ENCODE measurements at places on chromosomes 3 and 15. TPM values are rescaled to one million over a fixed set of nuclear protein-coding genes. Genes with fewer than 3 reads are reported as not detected.

GRCh38 chr3:72582211-72582878 lies 265.9 kb downstream of the SHQ1 start:
- H3K27me3 ChIP-seq, result peaks cover 22% of the 10 kb centered on the region
- H3K36me3 ChIP-seq, result no peaks in the 10 kb centered on the region
- no peaks in the 10 kb centered on the region for H3K4me1 ChIP-seq
- H3K4me3 ChIP-seq, result no peak overlapping the region
- DNase-seq, result no peak

DNA sequence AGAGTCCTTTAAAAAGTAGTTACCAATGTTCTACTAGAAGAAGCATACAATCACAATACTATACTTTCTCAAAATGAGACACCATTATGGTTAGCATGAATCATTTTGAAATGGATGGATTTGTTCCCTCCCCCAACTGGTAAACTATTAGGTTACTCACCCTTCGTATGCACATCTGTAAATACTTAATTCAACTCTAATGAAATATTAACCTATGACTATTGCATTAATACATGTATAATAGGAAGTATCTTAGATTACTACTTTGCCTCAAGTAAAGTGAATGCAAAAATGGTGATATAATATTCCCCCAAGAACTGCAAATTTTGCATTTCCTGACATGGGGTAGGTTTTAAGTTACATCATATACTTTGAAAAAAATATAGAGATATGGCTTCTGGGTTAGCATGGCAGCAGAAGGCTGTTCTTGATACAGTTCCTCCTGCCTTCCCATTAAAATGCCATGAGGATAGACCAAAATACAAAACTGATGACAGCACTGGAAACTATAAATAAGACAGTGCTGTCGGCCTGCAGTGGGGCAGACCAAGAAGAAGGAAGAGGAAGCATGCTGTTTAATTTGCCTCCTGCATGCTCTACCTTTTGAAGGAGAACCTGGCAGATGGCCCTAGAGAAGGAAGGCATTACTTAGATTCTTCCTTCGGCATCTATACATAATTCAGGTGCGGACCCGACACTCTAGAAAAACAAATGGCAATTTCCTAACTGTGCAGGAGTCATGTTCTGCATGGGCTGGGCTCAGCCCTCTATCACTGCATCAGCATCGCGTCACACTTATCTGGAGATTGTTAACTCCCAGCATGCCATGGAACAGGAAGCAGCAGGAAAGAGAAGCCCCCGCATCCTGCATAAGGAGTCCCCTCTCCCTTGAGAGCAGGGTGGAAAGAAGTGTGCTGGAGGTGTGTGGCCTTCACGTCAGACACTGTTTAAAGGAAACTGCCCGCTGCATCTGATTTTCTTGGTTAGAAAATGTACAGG lies 41.8 kb upstream of the NEO1 start:
- no peak overlapping the region for H3K27ac ChIP-seq
- peaks cover 20% of the 10 kb centered on the region for H3K4me1 ChIP-seq
- DNase-seq, result no peak
- no peak overlapping the region for H3K4me3 ChIP-seq

GRCh38 chr15:30650012-30650929 lies 24.3 kb downstream of the ARHGAP11B start:
- DNase-seq, result peak; percentile 58
- H3K4me3 ChIP-seq, result peak overlapping the region; percentile 41
- H3K4me1 ChIP-seq, result peaks cover 28% of the 10 kb centered on the region
- peak overlapping the region; percentile 94 for H3K27ac ChIP-seq
- no peaks in the 10 kb centered on the region for H3K27me3 ChIP-seq

- DNase-seq, result no peak
- H3K27ac ChIP-seq, result no peak overlapping the region
- no peaks in the 10 kb centered on the region for H3K36me3 ChIP-seq
Observed at GRCh38 chr3:161072751-161073150, 32.4 kb downstream of the B3GALNT1 start.

Gene LMAN1L
- total RNA-seq, result not detected

DNA sequence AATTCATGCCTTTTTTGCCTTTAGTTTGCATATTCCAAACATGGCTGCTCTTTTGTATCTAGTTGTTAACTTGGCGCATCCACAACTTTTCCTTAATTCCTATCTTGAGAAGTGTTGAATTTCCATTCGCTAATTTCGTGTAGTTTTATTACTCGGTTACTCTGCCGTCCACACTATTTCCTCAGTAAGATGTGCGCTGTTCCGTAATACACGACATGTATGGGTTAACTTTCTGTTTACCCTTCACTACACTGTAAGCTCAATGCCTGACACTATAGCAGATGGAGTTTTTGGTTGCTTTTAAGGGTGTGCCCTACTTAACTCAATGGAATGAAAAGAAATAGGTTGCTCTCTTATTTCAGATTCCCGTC lies 724 bp downstream of the RPSA start:
- H3K27me3 ChIP-seq, result peaks cover 7% of the 10 kb centered on the region
- peaks cover 49% of the 10 kb centered on the region for H3K36me3 ChIP-seq
- H3K4me1 ChIP-seq, result peaks cover 56% of the 10 kb centered on the region
- DNase-seq, result no peak

Gene VGLL3
- total RNA-seq, result 155 TPM

DNA sequence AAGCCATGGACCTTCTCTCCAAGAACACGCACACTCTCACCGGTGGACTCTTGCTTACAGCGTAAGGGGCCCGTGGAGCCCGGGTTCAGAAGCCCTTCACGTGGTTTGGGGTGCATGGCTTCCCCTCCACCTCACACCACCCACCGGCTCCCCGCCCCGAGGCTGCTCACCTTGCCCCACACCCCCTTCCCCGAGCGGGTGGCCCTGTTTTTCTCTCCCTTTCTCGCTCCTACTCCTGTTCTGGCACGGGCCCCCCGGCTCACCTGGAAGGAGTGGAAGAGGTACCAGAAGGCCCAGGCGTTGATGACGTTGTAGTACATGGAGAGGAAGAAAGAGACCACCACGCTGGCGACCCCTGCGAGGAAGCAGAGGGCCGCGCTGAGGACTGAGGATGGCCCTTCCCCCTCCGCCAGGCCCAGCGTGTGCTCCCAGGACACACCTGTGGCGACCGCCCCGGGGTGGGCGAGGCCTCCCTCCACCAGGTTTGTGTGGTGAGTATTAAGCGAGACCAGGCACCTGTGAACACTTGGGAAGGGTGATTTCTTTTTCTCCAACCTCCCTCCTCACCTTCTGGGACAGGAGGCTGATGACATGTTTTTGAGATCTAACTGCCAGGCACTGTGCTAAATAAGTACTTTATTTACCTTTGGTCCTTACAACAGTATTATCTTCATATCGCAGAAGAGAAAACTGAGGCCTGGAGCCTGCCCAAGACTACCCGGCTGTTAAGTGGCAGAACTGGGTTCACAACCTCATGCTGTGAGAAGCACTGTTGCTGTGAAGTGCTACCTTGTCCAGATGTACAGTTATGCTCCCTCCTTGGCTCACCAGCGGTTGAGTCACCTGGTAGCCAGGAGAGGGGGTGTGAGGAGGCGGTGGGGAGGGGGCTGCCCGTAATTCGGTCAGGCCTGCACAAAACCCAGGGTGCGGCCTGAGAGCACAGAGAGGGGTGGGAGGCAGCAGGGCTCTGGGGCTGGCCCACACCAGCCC lies 16.3 kb downstream of the SLC6A20 start:
- no peak overlapping the region for H3K27ac ChIP-seq
- H3K27me3 ChIP-seq, result peaks cover 46% of the 10 kb centered on the region
- no peaks in the 10 kb centered on the region for H3K4me1 ChIP-seq
- H3K4me3 ChIP-seq, result no peak overlapping the region
- no peak for DNase-seq

DNA sequence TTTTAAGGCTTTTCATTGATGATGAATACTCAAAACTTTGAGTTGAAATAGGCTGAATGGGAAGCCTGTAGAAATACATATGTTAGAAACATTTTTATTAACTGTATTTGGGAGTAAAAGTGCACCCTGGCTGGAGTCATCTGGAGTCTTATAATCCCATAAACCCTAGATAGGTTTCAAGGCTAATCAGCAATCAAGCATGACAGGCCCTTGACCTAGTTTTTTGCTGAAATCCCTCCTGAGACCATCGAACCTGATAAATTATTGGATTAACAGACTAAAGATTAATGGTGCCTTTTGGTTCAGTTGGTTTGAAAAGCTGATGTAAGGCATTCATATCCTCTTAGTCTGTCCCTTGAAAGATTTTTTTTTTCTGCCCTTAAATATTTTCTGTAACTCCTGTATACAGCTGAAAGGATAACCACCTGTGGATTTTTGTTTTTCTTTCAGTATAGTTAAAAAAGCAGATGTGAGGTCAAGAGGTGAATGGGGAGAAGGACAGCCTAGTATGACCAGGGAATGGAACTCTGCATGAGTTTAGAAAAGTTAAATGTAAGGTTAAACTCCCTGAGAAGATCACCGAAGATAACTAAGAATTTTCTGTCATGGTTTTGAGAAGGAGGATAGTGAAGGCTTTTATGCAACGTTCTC lies 69.4 kb upstream of the STXBP5L start:
- H3K36me3 ChIP-seq, result no peaks in the 10 kb centered on the region
- H3K27me3 ChIP-seq, result no peaks in the 10 kb centered on the region
- no peak overlapping the region for H3K27ac ChIP-seq
- DNase-seq, result no peak
- H3K4me3 ChIP-seq, result no peak overlapping the region

Gene TMEM44
- 14.0 TPM for total RNA-seq

- no peak overlapping the region for H3K4me3 ChIP-seq
- H3K27me3 ChIP-seq, result peaks cover 2% of the 10 kb centered on the region
- no peak for DNase-seq
- no peaks in the 10 kb centered on the region for H3K4me1 ChIP-seq
Observed at GRCh38 chr3:135243616-135244015, 448.6 kb downstream of the EPHB1 start.

GRCh38 chr3:54856271-54856670 lies 71.6 kb downstream of the LRTM1 start:
- H3K27ac ChIP-seq, result no peak overlapping the region
- H3K4me3 ChIP-seq, result no peak overlapping the region
- H3K36me3 ChIP-seq, result no peaks in the 10 kb centered on the region
- peaks cover 65% of the 10 kb centered on the region for H3K4me1 ChIP-seq

- H3K27ac ChIP-seq, result no peak overlapping the region
- H3K4me1 ChIP-seq, result peaks cover 77% of the 10 kb centered on the region
- H3K27me3 ChIP-seq, result peaks cover 3% of the 10 kb centered on the region
- no peaks in the 10 kb centered on the region for H3K36me3 ChIP-seq
Observed at GRCh38 chr3:159840703-159841299, 147.8 kb upstream of the IL12A start.

- peaks cover 14% of the 10 kb centered on the region for H3K4me1 ChIP-seq
- no peak for DNase-seq
Observed at GRCh38 chr3:184259878-184260723, 1.3 kb downstream of the CAMK2N2 start.

Gene KBTBD13
- total RNA-seq, result not detected

GRCh38 chr3:43206632-43207031 lies 79.7 kb upstream of the SNRK start:
- H3K4me3 ChIP-seq, result no peak overlapping the region
- no peak for DNase-seq
- H3K27me3 ChIP-seq, result peaks cover 37% of the 10 kb centered on the region
- H3K4me1 ChIP-seq, result peaks cover 27% of the 10 kb centered on the region
- H3K27ac ChIP-seq, result no peak overlapping the region

GRCh38 chr15:62803856-62804400 lies 238.6 kb upstream of the TPM1 start:
- H3K4me1 ChIP-seq, result peaks cover 5% of the 10 kb centered on the region
- no peak overlapping the region for H3K27ac ChIP-seq
- DNase-seq, result no peak
- H3K36me3 ChIP-seq, result peaks cover 9% of the 10 kb centered on the region
- no peak overlapping the region for H3K4me3 ChIP-seq

GRCh38 chr15:60583194-60583593 lies 104.3 kb upstream of the ICE2 start:
- DNase-seq, result no peak
- H3K4me1 ChIP-seq, result peaks cover 34% of the 10 kb centered on the region
- H3K4me3 ChIP-seq, result no peak overlapping the region
- H3K27me3 ChIP-seq, result peaks cover 4% of the 10 kb centered on the region
- no peaks in the 10 kb centered on the region for H3K36me3 ChIP-seq

Gene CHRFAM7A
- total RNA-seq, result not detected

GRCh38 chr3:87706176-87706575 lies 352.6 kb downstream of the CGGBP1 start:
- peaks cover 7% of the 10 kb centered on the region for H3K4me1 ChIP-seq
- no peak overlapping the region for H3K4me3 ChIP-seq
- no peaks in the 10 kb centered on the region for H3K27me3 ChIP-seq
- no peaks in the 10 kb centered on the region for H3K36me3 ChIP-seq
- no peak for DNase-seq
- H3K27ac ChIP-seq, result no peak overlapping the region
